ENCODE measurements at places on chromosomes 2 and 18. TPM values are rescaled to one million over a fixed set of nuclear protein-coding genes. Genes with fewer than 3 reads are reported as not detected.

Gene CMPK2
- total RNA-seq = 2.7 TPM

Gene HOXD13
- not detected for total RNA-seq

Gene MAL
- 5.5 TPM for total RNA-seq

Gene GKN2
- total RNA-seq = not detected

Gene CAPN14
- total RNA-seq = 0.32 TPM

Gene CDH20
- total RNA-seq = 0.05 TPM

Gene KIAA2012
- not detected for total RNA-seq

GRCh38 chr18:22547807-22548561 lies 130.3 kb upstream of the CTAGE1 start:
- DNase-seq = no peak

GRCh38 chr2:58449286-58450010 lies 208.3 kb upstream of the FANCL start:
- DNase-seq = no peak

- DNase-seq = no peak
Measured at GRCh38 chr2:42140496-42140895, 28.7 kb upstream of the EML4 start.

GRCh38 chr2:140392824-140393223 lies 1612.6 kb upstream of the NXPH2 start:
- no peak for DNase-seq

GRCh38 chr2:29596584-29596983 lies 324.8 kb downstream of the ALK start:
- peak; percentile 62 for DNase-seq

DNA sequence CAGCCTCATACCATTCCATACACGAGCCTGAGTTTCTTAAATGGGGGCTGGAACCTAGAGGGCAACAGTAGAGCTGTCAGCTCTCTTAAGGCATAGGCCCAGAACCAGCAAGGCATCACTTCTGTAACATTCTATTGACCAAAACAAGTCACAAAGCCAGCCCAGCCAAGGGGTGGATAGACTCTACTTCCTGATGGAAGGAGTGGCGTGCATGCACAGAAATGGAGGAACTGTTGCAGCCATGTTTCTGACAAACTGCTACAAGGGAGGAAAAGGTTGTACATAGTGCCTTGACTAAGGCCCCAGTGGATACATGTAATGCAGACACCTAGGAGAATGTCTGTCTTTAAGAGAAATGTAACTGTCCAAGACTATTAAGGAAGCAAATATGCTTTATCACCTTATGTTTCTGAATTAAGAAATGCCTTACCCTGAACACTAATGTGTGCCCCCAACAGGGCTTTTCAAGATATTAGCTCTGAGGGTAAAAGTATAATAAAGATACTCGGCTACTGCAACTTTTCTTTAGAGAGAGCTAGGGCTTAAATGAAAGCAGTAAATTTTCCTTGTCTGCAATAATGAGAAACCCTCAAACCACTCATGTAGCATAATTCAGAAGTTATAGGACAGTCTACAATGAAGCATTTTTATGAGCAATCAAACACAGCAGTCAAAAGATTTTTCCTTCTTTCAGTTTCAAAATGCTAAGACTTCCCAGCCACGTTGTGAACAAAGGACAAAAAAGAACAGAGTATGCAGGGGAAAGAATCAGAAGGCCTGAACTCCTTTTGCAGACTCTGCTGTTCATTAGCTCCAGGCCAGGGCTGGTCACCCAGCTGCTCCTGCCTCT lies 35.1 kb upstream of the CDC42EP3 start:
- DNase-seq = no peak

GRCh38 chr2:208318127-208318526 lies 52.1 kb downstream of the PIKFYVE start:
- no peak for DNase-seq

DNA sequence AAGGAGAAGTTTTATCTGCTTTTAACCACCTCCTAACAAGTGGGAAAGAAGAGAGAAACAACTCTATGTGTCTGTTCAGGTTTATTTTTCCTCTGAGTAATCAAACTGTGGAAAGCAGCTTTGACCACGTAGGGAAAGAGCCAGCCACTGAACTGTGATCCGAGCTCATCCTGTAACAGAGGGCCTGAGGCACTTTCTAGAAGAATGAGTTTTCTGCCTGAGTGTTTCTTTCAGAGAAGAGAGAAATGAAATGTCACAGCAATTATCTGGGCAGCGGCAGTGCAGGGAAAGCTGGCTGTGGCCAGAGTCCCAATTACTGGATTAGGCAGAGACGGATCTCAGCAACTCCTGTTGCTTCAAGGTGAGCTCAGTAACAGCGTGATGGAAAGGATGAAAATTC lies 151.9 kb downstream of the CD226 start:
- no peak for DNase-seq

DNA sequence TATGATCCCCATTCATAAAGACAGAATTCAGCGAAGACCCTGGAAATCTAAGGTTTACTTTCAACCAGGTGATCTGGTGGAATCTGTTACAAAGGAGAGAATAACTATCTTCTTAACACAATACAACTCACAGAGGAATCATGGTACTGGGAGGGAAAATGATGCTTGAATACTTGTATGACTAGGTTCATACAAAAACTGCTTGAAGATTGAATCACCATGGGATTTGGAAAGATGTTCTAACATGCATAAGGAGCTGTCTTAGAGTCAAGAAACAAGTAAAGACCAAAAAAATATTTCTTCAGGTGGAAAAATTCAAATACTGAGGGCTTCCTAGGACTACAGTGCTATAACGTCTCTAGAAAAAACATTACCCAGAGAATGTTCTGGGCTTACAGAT lies 32.2 kb downstream of the COL5A2 start:
- no peak for DNase-seq

- DNase-seq = no peak
Measured at GRCh38 chr2:127592761-127593227, 53.2 kb upstream of the GPR17 start.

DNA sequence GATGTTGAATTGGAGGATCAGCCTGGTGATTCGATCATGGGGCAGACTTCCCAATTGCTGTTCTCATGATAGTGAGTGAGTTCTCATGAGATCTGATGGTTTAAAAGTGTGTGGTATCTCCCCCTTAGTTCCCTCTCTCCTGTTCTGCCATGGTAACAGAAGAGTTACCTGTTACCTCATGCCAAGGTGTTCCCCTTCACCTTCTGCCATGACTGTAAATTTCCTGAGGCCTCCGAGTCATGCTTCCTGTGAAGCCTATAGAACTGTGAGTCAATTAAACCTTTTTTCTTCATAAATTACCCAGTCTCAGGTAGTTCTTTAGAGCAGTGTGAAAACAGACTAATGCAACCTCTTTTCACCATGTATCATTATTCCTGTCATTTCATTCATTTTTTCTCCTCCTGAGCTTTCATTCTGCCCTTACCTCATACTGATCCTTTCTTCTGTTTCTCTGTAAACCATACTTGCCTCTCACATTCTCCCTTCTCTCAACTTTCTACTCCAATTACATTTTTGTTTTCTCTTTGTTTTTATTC lies 22.0 kb downstream of the STARD6 start:
- DNase-seq = no peak

DNA sequence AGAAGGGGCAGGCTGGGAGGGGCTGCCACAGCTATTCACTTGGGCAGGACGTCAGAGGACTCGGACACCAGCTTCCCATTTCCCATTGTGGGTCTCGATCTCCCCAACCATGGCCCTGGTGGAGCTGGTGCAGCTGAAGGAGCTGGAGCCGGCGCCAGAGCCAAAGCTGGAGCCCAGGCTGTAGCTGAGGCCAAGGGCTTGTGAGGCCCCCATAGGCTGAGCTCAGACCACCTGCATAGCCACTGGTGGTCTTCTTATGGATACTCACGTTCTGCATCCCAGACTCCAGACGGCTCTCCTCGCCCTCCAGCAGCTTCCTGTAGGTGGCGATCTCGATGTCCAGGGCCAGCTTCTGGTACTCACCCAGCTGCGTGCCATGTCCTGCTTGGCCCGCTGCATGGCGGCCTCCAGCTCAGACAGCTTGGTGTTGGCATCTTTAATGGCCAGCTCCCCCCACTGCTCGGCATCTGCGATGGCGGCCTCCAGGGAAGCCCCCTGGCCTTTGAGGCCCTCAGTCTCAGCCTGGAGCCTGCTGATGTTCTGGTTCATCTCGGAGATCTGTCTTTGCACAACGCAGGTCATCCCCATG lies 6.0 kb upstream of the CDK5R2 start:
- no peak for DNase-seq

GRCh38 chr2:149686136-149687051 lies 98.8 kb upstream of the MMADHC start:
- DNase-seq = no peak

GRCh38 chr2:85143463-85144082 lies 10.4 kb downstream of the TCF7L1 start:
- DNase-seq = no peak

- DNase-seq = no peak
Measured at GRCh38 chr2:34498561-34498960, 899.5 kb upstream of the FAM98A start.

GRCh38 chr18:54444319-54444914 lies 86.7 kb downstream of the C18orf54 start:
- DNase-seq = peak; percentile 38

DNA sequence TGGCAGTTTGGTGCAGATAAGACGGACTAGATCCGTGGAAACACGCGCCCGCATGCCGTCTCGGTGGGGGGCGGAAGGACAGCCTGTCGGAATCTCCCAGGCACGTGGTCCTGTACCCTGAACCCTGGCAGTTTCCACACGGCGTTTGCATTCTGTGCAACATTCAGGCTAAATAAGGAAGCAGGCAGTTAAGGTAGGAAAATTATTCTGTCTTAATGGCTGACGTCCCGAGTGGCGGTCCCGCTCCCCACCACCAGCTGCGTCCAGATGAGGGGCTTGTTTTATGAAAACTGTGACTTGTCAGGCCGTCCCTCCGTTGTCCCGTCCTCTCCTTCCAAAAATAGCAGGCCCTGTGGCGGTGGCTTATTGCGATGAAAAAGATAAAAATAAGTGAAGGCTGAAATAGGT lies 120.2 kb downstream of the NFATC1 start:
- DNase-seq = no peak

DNA sequence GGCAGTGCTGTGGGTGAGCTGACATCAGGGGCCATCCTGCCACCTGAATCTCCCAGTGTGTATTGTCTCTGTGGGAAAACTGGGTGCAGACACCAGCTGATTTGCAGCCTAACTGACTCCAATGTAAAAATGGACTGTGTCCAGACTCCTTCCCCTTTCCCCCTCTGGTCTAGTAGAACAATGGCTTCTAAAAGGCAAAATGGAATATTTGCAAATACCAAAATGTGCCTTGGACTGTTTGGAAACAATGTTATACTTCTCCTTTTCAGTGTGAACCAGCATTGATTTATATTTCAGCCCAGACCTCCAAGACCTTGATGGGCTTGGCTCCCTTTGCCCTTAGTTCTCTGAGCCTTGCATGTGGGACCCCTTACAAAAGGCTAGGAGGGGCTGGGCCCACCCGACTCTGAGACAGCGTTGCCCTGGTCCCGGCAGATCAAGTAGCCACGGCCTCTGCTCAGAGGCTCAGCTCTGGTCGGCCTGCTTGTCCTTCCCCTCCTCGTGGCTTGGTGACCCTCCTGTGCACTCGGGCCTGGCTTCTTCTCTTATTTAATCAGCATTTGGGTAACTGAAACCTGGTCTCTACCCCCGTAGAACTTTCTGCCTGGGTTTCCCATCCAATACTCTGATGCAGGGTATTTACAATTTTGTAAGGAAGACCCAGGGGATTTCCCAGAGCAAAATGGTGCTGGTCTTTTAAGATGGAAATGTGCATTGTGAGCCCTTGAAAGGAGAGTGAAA lies 18.0 kb upstream of the ACKR3 start:
- DNase-seq = no peak

DNA sequence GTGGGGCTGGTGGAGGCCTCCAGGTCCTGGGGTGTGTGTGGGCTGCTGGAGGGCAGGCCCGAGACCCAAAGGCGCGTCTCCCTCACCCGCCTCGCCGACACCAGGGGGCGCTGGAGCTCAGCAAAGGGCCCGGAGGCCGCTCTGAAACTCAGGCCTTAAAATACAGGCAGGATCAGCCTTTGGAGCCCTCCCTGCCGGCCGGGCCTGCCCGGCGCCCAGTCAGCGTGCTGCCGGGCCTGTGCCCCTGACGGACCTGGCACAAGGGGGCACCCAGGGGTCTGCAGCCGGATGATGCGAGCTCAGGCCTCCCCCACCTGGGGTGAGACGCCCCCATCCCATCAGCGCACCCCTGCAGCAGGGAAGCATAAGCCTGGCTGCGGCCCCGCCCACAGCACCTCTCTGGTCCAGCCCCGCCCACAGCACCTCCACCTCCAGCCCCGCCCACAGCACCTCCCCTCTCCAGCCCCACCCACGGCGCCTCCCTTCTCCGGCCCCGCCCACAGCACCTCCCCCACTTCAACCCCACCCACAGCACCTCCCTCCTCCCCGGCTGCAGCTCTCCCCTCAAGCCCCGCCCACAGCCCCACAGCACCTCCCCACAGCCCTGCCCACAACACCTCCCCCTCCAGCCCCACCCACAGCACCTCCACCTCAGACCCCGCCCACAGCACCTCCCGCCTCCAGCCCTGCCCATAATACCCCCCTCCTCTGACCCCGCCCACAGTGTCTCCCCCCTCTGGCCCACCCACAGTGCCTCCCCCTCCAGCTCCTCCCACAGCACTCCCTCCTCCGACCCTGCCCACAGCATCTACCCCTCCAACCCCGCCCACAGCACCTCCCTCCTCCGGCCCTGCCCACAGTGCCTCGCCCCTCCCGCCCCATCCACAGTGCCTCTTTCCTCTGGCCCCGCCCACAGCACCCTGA lies 92.8 kb upstream of the OTOS start:
- DNase-seq = peak; percentile 90

GRCh38 chr2:231433990-231434389 lies 30.3 kb downstream of the NCL start:
- no peak for DNase-seq

DNA sequence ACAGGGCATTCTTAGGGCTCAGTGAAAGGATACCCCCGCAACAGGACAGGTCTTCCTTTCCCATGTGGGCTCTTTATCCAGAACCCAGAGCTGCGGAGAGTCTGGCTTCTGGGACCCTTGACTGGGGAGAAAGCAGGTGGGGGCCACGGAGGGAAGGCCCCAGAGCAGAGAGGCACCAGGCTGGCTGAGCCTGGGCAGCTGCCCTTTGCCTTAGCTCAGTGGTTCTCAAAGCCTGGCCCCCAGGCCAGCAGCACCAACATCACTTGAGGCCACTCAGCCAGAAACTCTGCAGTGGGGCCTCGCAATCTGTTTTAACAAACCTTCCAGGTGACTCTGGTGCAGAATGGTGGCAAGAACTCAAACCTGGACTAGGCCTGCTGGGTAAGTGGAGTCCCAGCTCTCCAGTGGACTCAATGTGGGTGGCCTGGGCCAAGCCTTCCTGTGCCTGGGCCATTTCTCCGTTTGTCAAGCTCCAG lies 1.6 kb upstream of the TMEM37 start:
- DNase-seq = no peak

Data from Right ventricle myocardium superior (tissue), 1 donor.